ENCODE measurements at places on chromosomes 1 and 21.
A peak's percentile ranks its signal among the peaks of the same experiment; 100 is the strongest.

- no peak overlapping the region for H3K27ac ChIP-seq
- H3K4me1 ChIP-seq, result peaks cover under 1% of the 10 kb centered on the region
- no peaks in the 10 kb centered on the region for H3K36me3 ChIP-seq
- no peaks in the 10 kb centered on the region for H3K27me3 ChIP-seq
- H3K4me3 ChIP-seq, result no peak overlapping the region
Observed at GRCh38 chr1:225888289-225888897, 553 bp downstream of the LEFTY1 start.

DNA sequence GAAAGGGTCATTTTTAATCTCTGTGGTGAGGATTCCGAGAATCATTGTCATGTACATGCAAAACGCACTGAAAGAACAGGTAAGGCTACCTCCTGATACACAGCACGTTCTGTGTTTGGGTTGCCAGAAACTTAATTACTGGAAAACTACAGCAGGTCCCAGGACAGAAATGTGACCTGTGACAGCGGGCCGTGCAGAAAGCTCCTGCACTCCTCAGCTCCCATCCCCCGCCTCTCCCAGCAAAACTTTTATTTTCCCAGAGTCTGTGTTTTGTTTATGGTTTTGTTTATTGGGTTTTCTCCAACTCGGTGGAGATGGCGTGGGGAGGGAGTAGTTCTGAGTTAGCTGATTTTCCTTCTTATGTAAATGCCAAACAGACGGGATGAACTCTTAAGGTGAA, 44.7 kb downstream of the SLC44A3 start:
- no peaks in the 10 kb centered on the region for H3K27me3 ChIP-seq
- H3K4me1 ChIP-seq, result peaks cover 27% of the 10 kb centered on the region
- H3K36me3 ChIP-seq, result no peaks in the 10 kb centered on the region
- no peak for DNase-seq
- H3K4me3 ChIP-seq, result no peak overlapping the region
- peak overlapping the region; percentile 87 for H3K27ac ChIP-seq

DNA sequence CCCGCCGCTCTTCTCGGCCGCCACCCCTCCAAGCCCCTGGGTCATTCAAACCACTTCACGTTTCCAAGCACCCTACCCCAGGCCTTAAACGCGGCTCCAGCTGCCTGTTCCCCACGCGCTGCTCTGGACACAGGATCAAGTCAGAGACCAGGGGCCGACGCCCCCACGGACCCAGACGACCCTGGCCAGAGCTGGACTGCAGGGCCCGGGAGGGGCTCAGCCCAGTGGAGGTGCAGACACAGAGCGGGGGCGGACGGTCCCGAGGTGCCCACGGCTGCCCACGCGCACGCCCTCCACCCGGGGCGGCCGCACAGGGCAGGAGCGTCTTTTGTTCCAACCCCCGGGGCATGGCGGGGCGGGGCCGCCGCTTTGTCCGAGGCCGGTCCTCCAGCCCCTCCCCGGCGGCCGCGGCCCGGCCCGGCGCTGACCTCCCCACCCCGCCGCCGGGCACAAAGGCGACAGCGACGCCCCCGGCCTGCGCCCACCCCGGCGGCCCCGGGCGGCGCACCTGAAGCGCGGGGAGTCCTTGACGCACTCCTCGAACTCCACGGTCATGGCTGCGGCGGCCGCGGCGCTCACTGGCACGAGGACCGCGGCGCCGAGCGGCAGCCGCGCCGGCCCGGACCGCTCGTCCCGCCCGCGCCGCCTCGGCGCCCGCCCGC, 338 bp downstream of the ACAP3 start:
- no peaks in the 10 kb centered on the region for H3K27me3 ChIP-seq
- peaks cover 12% of the 10 kb centered on the region for H3K36me3 ChIP-seq
- DNase-seq, result no peak

- H3K27me3 ChIP-seq, result no peaks in the 10 kb centered on the region
- no peak overlapping the region for H3K4me3 ChIP-seq
- H3K4me1 ChIP-seq, result peaks cover 12% of the 10 kb centered on the region
Observed at GRCh38 chr1:8040586-8040985, 14.5 kb upstream of the ERRFI1 start.

GRCh38 chr1:61315011-61315410, 232.7 kb downstream of the NFIA start:
- no peak for DNase-seq
- no peaks in the 10 kb centered on the region for H3K27me3 ChIP-seq
- no peaks in the 10 kb centered on the region for H3K36me3 ChIP-seq

DNA sequence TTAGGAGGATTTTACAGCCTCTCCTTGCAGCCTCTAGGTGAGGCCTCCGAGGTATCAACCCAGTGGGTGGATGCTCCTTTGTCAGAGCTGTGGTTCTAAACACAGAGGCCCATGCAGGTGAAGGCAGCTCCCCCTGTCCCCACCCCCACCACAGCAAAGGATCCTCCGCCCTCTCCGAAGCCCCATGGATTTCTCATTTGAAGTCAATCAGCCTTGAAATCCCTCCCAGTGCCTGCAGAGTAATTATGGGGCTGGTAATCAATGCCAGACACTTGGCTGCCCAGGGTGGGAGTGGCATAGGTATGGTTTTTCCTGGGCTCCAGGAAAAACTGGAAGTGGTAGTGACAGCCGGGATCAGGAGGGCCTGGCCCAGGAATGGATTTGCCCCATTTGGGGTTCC, 119.5 kb upstream of the CSF3R start:
- H3K27ac ChIP-seq, result no peak overlapping the region
- DNase-seq, result no peak
- no peak overlapping the region for H3K4me3 ChIP-seq
- H3K4me1 ChIP-seq, result no peaks in the 10 kb centered on the region
- no peaks in the 10 kb centered on the region for H3K27me3 ChIP-seq
- H3K36me3 ChIP-seq, result no peaks in the 10 kb centered on the region

DNA sequence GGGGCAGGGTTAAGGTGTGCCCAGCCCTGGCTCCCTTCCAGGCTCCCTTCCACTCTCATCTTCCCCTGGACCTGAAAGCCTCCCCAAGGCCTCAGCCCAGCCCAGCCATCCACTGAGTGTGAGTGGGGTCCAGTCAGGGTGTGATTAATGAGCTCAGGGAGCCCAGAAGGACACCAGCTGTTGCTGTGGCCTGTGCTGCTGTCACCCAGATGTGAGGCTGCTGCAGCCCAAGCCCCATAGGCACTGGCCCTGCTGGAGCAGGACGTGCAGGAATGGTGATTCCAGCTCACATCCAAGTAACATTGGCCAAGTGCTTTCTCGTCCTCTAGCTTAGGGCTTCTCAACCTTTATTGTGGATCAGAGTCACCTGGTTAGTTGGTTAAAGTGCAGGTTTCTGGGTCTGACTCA, 77.6 kb downstream of the EPHB2 start:
- H3K4me1 ChIP-seq, result no peaks in the 10 kb centered on the region
- H3K36me3 ChIP-seq, result no peaks in the 10 kb centered on the region
- H3K27me3 ChIP-seq, result no peaks in the 10 kb centered on the region
- H3K27ac ChIP-seq, result no peak overlapping the region
- H3K4me3 ChIP-seq, result no peak overlapping the region

- no peaks in the 10 kb centered on the region for H3K36me3 ChIP-seq
- peaks cover 7% of the 10 kb centered on the region for H3K4me1 ChIP-seq
- no peak overlapping the region for H3K4me3 ChIP-seq
- DNase-seq, result no peak
- no peak overlapping the region for H3K27ac ChIP-seq
- no peaks in the 10 kb centered on the region for H3K27me3 ChIP-seq
Observed at GRCh38 chr1:179017383-179018326, 8.0 kb upstream of the FAM20B start.
